ENCODE measurements at places on chromosomes 7 and 10.
A peak's percentile ranks its signal among the peaks of the same experiment; 100 is the strongest.

GRCh38 chr10:44462338-44462914 is 77.5 kb upstream of the CXCL12 start:
- no peak for DNase-seq

DNA sequence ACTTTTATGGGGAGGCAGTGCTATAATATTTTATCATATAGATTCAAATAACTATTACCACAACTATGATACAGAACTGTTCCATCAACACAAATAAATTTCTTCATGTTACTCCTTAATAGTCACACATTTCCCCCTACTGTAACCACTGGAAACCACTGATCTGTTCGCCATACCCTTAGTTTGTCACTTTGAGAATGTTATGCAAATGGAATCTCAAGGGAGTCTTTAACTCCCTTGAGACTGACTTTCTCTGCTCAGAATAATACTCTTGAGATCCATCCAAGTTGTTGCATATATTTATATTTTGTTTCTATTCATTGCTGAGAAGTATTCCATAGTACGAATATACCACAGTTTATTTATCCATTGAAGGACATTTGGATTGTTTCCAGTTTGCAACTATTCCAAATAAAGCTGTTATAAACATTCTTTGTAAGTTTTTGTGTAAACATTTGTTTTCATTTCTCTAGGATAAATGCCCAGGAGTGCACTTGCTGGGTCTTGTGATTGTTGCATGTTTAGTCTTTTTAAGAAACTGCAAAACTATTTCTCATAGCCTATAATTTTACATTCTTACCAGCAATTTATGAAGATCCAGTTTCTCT is 19.7 kb upstream of the PON2 start:
- DNase-seq: no peak

DNA sequence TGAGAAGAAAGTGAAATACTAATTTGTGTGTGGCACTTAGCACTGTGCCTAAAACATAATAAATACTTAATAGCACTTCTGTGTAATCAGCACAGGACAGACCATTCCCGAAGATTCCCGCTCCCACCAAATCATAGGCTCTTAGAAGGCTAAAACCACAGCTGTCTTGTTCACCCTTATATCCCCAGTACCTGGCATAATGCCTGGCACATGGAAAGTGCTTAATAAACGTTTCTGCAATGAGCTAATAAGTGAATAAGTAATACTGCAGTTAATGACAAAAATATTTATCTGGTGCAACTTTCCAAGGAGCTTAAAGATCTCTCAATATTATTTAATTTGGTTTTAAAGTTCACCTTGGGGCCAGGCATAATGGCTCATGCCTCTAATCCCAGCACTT is 43.2 kb downstream of the MTURN start:
- DNase-seq: no peak

- DNase-seq: no peak
Measured at GRCh38 chr7:117800406-117800805, 72.8 kb downstream of the CTTNBP2 start.

- DNase-seq: no peak
Measured at GRCh38 chr10:49745756-49746155, 16.4 kb downstream of the OGDHL start.

DNA sequence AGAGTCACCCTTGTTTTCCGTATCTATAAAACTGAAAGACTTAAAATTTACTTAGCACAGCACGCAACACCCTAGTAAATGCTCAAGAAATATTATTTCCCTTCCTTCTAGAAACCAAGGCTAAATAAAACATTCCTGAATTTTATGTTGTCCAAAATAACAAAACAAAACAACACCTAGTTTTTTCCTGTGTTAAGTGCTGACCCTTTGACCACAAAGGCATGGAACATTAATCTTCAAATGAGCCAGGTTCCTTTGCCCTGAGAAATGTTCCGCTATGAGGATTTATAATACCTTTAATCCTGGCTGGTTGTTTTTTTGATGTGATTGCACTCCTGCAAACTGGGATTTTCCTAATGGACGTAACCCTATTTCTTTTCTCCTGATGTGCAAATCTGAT is 29.0 kb upstream of the DGKI start:
- DNase-seq: no peak

DNA sequence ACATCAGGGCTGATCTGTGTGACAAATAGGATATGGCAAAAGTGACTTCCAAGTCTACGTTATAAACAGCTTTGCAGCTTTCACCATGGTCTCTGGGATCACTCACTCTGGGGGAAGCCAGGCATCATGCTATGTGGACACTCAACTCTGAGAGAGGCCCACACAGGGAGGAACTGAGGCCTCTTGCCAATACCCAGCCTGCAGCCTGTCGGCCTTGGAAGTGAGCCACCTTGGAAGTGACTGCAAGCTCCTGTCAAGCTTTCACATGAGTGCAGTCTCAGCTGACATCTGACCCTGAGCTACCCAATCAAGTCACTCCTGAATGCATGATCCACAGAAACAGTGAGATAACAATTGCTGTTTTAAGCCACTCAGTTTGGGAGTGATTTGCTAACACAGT is 56.5 kb downstream of the MMRN2 start:
- DNase-seq: peak; percentile 63

DNA sequence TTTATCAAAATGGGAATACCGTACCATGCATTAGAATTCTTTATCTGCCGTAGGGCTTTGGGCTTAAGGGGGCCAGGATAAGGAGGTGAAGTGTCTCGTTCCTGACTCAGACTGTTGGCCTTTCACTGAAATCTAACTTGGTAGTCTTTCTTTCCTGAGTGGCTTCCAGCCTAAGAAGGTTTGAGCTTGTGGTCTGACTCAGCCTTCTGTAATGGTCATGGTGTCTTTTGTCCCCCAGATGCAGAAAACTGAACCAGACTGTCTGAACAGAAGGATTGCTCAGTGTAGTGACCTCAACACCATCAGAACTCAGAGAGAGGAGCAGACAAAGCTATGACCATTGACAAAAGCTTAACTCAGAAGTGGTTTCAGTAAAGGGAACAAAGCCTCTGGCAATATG is 39.5 kb downstream of the WNT2 start:
- no peak for DNase-seq

DNA sequence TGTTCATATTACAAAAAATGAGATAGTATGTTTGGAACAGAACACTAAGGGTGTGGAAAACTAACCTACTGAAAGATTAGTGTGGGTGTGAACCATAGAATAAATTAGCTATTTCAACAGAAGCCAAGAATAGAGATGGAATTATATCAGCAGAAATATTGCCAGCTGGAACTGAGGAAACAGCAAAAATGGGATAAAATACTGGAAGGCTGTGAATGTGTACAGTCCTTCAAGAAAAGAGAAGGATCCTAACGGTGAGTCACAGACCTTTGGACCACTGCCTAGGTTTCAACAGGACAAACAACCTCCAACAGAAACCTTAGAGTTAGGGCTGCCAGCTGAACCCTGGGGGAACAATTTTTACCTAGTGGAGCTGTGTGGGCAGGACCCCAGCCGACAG is 395.0 kb downstream of the ZWINT start:
- no peak for DNase-seq

- no peak for DNase-seq
Measured at GRCh38 chr10:49165821-49166483, 22.2 kb downstream of the TMEM273 start.

GRCh38 chr7:51973939-51974338 is 657.3 kb upstream of the COBL start:
- DNase-seq: no peak

DNA sequence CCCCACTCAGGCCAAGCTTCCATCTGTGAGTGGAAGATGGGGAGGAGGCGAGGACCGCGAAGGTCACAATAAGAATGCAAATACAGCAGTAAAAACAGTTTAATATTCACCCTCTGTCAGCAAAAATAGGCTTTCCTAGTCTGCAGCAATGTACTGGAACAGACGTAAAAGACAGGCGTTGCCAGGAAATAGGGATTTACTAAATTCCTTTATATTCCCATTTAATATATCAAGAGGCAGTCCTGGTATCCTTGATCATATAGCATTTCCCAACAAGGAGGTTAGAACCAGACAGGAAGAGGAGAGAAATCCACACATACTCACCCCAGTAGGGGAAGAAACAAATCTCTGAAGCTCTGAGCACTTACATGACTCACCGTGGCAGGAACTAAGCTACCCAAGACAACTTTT is 1054.9 kb upstream of the C7orf33 start:
- DNase-seq: peak; percentile 52

DNA sequence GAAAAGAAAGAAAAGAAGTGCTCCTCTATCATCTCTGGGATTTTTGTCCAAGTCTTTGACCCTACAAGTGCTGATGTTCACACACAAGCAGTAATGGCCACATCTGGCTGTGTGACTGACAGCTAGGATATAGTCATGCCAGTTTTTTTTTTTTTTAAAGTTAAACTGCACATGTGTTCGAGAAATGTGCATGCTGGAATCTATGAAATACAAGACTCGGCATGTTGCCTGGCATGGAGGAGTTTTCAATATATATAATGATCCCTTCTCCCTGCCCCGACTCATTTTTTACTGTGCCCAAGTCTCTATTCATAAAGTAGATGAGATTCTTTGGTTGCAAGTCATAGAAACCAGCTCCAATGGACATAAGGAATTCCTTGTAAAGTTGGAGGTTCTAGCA is 60.4 kb upstream of the FGFR2 start:
- DNase-seq: no peak

DNA sequence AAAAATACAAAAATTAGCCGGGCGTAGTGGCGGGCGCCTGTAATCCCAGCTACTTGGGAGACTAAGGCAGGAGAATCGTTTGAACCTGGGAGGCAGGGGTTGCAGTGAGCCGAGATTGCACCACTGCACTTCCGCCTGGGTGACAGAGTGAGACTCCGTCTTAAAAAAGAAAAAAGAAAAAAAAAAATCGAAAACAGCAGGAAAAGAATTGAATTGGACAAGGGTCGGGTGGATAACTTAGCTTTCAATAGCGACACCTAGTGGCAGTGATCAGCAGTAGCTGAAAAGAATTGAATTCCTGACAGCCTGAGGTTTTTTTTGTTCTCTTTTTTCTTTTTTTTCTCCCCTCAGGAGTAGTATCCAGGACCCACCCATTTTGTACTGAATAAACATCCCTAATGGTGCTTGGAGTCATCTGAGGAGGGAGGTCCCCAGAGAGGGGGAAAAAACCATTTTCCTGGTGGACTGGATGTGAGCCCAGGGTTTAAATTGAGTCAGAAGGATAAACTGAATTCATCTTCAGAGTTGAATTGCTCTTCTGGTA is 55.1 kb downstream of the CYCS start:
- DNase-seq: peak; percentile 67

DNA sequence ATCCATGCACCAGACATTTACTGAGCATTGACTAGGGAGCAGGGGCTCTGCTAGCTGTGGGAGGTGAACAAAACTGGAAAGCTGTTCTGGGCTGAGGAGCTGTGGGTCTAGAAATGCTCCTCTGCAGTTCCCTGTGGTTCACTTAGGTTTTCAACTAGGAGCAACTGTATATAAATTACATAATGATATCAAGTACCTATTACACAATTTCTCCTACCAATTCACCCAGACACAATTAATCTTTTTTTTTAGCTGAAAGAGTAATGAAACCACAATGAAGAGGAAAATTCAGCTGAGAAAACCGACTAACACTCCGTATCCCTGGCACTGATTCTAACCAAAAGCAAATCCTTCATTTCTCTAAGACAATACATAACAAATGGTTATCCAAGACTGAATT is 39.4 kb downstream of the COL28A1 start:
- no peak for DNase-seq

- no peak for DNase-seq
Measured at GRCh38 chr7:138515001-138515528, 55.0 kb downstream of the TRIM24 start.

DNA sequence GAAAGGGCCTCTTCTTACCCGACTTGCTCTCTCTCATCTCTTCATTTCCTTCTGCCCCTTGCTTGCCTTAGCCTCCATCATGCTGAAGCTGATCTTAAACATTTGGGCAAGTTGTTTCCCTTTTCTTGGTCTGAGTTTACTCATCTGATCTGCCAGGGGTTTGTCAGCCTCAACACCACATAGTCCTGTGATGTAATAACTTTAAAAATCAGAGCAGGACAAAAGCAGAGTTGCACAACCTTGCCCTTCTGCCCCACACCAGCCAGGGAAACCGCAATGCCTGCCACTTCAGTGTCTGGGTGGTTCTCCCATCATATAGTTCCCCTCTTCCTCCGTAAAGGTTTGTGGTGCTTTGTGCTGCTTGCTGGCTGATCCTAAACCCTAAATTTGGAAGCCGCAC is 9.9 kb upstream of the LIPM start:
- no peak for DNase-seq

- no peak for DNase-seq
Measured at GRCh38 chr7:31284106-31284505, 56.4 kb downstream of the NEUROD6 start.

DNA sequence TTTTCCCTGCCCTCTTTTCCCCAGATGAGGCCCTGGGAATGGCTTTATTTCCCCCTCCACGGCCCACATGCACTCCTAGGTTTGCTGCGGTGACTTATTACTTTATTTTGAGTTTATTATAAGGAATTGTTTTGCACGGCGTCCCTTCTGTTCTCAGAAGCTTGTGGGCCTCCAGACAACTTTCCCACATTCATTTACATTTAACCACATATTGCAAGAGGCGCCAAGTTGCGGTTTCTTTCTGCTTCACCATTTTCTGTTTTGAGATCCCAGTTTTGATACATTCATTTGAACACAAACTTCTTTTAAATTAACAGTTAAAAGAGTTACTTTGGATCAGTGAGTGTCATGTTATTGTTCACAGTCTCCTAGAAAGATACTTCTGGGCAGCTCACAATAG is 532.5 kb upstream of the MGMT start:
- no peak for DNase-seq

GRCh38 chr7:111011520-111011919 is 79.4 kb upstream of the LRRN3 start:
- no peak for DNase-seq

GRCh38 chr7:40859076-40859475 is 724.3 kb downstream of the SUGCT start:
- DNase-seq: no peak

DNA sequence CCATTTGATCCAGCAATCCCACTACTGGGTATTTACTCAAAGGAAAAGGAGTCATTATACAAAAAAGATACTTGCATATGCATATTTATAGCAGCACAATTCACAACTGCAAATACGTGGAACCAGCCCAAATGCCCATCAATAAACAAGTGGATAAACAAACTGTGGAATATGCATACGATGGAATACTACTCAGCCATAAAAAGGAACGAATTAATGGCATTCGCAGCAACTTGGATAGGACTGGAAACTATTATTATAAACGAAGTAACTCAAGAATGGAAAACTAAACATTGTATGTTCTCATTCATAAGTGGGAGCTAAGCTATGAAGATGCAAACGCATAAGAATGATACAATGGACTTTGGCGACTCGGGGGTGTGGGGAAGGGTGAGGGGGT is 108.6 kb downstream of the MICU1 start:
- DNase-seq: no peak

GRCh38 chr10:51694086-51694768 is 5.2 kb downstream of the CSTF2T start:
- no peak for DNase-seq

GRCh38 chr10:100725071-100725471 is 20.3 kb upstream of the PAX2 start:
- no peak for DNase-seq

- no peak for DNase-seq
Measured at GRCh38 chr10:99394761-99395386, 35.5 kb downstream of the GOT1 start.
